NCI-H1436 treated with DMSO at 0.1 percent for 48 hours (cell line): ENCODE measurements at places on chromosomes 12 and 14.

DNA sequence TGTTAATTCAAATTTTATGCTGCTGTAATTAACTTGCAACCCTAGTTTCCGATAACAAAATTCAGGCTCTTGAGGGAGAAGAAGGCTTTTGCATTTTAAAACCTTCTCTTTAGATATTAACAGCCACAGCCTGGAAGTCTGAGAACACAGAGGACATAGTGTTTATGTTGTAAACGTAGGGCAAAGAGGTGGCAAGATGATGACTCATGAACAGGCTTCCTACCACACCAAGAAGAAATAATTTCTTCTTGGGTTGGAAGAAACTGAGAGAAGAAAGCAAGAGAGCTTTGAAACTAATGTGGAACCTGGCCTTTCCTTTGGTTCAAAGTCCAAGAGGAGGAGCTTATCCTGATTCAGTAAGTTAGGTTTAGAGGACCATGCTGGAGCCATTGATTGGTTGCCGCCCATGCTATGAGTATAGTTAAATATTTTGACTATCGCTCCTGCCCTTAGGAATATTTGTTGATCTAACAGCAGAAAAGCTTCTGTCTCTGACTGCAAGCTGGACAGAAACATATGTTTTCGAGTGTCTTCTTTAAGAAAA, 31.8 kb downstream of the CCDC198 start:
- DNase-seq: no peak

DNA sequence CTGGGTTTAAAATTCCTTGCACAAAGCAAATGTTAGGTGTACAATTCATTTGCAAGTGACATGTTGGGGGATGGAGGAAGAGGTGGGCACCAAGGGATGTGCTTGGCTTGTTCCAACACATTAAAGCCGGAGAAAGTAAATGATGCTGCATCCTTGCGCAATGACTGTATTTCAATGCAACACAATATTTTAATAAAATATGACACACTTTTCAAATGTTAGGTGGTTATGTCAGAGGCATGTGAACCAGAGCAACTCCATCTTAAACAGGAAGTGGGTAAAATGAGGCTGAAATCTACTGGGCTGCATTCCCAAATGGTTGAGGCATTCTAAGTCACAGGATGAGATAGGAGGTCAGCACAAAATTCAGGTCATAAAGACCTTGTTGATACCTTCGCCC, 53.6 kb upstream of the ARHGAP5 start:
- DNase-seq: no peak

GRCh38 chr12:104769144-104769561, 188.9 kb downstream of the SLC41A2 start:
- DNase-seq: no peak

GRCh38 chr14:73283608-73284379, 46.5 kb downstream of the PAPLN start:
- DNase-seq: no peak

DNA sequence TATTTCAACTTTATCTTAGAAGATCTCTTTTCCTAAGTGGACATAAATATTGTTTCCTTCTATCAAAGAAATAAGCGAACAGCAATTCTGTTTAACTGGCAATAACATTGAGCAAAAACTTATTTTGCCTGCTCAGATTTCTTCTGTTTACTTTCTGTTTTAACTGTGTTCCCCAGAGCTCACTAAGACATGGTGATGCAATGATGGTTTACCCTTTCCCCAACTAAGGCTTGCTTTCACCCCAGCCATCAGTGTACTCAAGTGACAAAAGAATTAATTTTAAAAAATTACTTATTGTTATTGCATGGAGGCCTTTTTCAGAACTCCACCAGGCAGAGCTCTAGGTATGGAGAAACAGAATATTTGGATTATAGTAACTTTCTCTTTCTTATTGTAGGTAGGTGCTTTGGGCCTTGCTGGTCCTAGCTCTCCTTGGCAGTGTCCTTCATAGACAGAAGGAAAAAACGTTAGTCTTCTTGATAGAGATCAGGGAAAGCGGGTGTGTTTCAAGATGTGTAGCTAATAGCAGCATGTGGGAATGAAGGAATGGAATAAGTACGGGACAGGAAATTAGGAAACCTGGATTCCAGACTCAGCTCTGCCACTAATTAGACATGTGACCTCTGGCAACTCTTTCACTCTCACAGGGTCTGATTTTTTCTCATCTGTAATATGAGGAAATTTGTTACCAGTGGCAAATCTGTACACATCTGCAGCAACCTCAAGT, 14.6 kb upstream of the DDHD1 start:
- DNase-seq: no peak

DNA sequence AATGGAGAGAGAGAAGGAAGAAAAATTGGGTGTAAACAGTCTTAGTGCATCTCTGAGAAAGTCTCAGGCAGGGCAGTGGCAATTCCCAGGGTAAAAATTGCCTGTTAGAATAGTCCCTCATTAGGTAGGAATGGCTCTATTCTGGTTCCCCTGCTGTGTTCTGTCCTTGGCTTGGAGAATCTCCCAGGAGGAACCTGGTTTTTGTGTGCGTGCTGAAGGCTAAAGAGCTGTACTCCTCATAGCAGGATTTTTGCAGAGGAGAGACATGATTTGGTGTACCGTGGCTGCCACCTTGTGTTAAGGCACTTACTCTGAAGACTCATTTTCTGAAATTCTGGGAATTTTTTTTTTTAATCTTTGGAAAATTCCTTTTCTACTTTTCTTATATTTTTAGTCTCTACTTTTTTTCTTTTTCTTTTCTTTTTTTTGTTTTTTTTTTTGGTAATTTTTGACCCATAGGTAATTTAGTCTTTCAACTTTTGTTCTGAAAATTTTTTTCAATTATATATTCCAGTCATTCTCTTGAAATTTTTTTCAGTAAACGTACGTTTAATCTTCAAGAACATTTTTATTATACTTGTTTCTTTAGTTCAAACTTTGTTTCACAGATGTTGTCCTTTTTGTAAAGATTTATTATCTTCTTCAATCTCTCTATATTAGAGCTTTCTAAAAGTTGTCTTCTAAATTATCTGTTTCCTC, 63.8 kb downstream of the FBXO33 start:
- peak; percentile 44 for DNase-seq

GRCh38 chr12:121530600-121531355, 50.0 kb downstream of the KDM2B start:
- DNase-seq: no peak

DNA sequence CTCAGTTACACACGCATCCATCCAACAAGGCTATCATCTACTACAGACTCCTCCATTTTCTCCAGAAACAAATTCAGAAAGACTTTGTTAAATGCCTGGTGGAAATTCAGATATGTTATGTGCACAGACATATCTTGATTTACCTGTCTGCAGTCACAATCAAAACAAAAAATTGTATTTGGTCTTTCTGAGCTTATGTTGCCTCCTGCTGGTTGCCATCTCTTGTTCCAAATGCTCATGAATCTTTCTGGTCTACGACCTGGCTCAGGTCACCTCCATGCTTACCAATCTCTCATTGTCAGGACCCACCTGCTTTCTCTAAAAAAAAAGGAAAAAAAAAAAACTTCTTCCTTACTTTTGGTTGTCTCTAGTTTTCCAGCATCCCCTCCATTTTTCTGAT, 169.2 kb upstream of the PLXNC1 start:
- no peak for DNase-seq
